Osteocyte (in vitro differentiated cells): ENCODE measurements at places on chromosomes 1 and 21. TPM values are rescaled to one million over a fixed set of nuclear protein-coding genes. Genes with fewer than 3 reads are reported as not detected.

DNA sequence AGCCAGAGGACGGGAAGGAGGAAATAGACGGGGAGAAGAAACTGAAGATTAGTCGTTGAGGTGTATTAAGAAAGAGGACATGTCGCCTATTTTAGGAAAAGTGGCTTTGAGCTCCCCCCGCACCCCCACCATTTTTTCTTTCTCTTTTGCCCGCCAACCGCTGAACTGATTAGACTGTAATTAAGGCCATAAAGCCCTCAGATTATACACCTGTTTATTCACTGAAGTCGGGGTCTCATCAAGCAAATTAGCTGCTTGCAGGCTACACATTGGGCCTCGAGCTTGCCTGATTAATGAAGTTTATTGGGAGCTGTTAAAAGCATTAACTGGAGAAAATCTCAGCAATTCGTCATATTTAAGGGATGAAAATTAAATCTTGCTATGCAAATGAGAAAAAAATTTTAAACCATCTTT lies 119.4 kb upstream of the RRP15 start:
- DNase-seq = no peak

SPRR2F gene
- not detected in 2 replicates for total RNA-seq

DNA sequence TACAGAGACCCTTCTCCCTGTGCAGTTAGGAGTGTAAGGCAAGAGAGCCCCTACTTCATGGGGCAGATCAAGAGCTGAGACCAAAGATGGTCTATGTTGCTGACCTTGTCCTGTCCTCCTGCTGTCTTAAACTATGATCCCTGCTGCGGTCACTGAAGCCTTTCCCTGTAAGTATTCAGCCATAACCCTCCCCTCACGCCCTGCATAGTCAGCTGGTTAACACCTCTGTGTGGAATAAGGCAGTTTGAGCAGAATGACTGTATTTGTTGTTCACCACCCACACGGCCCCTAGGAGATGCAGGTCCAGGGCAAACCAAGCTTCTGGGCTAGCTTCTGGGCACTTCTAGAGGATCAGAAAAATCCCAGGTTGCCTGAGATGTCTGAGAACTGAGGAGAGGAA lies 356 bp downstream of the TSPAN1 start:
- no peak for DNase-seq

TSSK3 gene
- total RNA-seq = 3.5 and 4.4 TPM in 2 replicates

GRCh38 chr1:242412921-242413320 lies 111.6 kb downstream of the PLD5 start:
- DNase-seq = no peak

GRCh38 chr1:98328855-98329254 lies 332.7 kb upstream of the SNX7 start:
- no peak for DNase-seq

SLC25A44 gene
- total RNA-seq = 20.2 and 23.4 TPM in 2 replicates

DNA sequence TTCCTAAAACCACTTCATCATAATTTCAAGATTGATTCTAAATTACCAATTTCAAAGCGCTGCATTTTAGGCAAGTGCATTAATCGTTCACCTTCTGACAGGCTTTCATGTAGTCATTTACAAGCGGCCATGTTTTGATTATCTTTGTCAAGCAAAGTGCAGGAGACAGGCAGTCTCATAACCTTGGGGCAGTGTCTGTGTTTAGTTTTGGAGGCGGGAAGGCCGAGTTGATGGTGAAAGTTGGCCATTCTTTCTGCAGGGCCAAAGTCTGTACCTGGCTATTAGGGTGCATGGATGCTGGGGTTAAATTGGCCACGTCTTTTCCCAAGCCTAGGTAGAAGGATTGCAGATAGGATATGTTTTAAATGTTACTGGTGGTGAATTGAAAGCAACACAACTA lies 2.9 kb downstream of the AGPAT3 start:
- no peak for DNase-seq

DNA sequence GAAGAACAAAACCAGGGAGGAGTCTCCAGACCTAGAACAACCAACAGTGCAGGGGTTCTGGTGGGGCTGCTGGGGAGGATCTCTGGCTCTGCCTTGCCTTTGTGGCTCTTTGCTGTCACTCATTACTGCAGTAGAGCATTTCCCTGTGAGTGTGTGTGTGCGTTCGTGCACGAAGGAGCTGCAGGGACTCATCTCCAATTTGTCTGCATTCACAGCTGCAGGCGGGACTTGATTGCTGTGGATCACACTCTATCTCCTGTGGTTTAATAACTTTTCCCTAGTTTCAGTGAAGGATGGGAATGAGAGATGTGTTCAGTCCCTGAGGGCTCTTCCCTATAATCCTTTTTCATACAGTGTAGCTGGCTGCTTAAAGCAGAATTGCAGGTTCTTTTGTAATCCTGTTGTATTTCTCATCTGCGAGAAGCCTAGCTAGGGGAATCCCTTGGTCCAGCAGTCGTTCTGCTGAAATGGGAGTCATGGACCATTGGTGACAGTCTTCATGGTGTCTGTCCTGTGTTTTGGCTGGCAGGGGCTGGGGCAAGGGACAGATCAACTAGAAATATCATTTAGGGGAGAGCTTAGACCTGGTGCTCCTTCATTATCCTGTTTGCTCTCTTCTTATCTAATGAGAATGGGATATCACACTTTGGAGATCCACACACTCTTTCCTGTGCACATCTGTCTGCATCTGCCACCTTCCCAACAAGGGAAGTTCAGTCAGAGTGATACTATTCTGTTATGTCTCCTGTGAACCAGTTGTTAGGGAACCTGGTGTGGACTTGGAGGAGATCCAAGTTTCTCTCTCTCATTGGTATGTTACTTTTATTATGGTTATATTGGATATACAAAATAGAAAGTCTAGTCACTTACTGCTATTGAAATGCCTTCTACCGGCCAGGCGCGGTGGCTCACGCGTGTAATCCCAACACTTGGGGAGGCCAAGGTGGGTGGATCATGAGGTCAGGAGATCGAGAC lies 3.0 kb downstream of the PCP4L1 start:
- DNase-seq = no peak

DNA sequence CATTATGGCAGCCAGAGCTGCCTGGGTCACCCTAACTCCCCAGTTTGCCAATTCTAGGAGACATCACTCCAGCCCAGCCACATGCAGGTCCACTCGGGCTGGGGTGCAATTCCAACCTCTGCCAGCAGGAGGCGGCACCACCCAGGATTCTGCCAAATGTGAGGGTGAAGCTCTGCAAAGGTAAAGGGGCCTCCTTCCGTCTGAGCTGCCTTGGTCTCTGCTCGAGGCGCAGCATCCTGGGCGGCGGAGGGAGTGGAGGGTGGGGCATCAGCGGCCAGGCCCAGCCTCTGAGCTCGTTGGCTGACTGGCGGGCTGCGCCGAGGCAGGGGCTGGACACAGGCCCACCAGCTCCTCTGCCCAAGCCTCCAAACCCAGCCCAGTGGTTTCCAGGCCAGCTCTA lies 63.8 kb downstream of the ARHGEF16 start:
- DNase-seq = no peak

USP21 gene
- 25.5 and 27.5 TPM in 2 replicates for total RNA-seq

DNA sequence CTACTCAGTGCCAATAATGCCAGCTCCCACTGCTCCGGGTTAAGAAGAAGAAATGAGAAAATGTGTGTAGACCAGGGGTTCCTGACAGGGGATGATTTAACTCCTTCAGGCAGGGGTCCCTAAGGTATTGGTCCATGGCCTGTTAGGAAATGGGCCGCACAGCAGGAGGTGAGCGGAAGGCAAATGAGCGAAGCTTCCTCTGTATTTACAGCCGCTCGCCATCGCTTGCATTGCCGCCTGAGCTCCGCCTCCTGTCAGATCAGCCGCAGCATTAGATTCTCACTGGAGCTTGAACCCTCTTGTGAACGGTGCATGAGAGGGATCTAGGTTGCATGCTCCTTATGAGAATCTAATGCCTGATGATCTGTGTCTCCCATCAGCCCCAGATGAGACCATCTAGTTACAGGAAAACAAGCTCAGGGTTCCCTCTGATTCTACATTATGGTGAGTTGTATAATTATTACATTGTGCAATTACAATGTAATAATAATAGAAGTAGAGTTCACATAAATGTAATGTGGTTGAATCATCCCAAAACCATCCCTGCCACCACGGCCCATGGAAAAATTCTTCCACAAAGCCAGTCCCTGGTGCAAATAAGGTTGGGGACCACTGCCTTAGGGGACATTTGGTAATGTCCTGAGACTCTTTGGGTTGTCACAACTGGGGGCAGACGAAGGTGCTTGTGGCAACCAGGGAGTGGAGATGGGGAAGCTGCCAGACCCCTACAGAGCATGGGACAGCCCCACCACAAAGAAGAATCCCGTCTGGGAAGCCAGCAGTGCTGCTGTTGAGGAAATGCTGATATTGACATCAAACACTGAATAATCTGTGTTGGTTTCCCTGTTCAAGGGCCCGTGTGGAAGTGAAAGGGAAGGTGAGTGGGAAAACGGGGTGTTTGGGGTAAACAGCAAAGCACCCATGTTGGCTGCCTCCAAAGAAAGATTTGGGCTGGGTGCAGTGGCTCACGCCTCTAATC lies 60.8 kb downstream of the DHRS3 start:
- no peak for DNase-seq

GRCh38 chr1:31755197-31755611 lies 8.9 kb downstream of the ADGRB2 start:
- no peak for DNase-seq

TMEM82 gene
- not detected in 2 replicates for total RNA-seq

KIF26B gene
- 8.6 and 8.8 TPM in 2 replicates for total RNA-seq

DNA sequence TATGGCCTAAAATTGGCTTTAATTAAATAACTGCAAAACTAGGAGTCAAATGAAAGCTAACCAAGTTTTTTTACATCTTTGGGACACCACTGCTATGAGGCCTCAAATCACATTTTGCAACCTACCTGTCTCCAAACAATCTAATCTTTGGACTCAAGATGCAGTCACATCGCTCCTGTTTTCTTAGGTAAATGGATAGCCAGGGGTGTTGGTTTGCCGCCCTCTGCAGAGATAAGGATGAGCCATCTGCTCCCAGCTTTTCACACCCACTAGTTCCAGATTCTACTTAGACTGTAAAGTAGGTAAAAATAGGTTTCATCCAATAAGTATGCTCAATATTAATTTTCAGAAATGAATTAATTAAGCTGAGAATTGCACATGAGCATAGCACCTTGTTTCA lies 456.5 kb downstream of the KIF26B start:
- no peak for DNase-seq

IVL gene
- not detected in 2 replicates for total RNA-seq
